ENCODE measurements at places on chromosomes 11 and 22. TPM values are rescaled to one million over a fixed set of nuclear protein-coding genes. Genes with fewer than 3 reads are reported as not detected.

The SMC1B gene
- 2.1 TPM for total RNA-seq

The OPCML gene
- total RNA-seq = not detected

The LRRC32 gene
- 12.1 TPM for total RNA-seq

The MFRP gene
- not detected for total RNA-seq

The SLC22A9 gene
- total RNA-seq = not detected

DNA sequence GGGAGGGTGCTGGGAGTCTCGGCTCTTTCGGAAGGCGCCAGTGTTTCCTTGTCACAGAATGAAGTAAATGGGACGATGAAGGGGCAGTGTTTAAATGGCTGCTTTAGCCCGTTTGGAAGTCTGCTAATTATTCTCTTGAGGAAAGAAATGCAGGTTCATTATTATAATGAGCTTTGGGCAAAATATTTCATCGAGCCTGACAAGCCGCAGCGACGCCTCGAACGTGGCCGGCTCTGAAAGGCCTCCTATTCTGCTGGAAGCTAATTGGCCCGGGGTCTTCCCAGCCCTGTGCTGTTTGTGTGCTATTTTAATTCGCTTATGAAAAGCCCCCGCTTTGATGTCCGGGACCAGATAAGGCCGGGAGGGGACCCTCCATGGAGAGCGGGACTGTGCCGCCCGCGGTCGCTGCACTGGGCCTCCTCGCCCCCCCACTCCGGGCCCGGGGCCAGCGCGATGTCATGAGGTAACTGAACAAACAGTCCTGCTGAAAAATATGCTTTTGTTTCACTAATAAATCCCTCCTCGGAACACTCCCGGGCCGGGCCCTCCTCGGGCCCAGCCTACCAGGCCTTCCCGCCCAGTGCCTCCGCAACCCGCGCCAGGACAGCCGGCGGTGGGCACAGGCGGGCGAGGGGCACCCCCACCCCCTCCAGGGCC, 78.4 kb downstream of the CDKN1C start:
- no peak for DNase-seq

GRCh38 chr11:3002871-3003270, 10.7 kb upstream of the NAP1L4 start:
- DNase-seq = no peak

DNA sequence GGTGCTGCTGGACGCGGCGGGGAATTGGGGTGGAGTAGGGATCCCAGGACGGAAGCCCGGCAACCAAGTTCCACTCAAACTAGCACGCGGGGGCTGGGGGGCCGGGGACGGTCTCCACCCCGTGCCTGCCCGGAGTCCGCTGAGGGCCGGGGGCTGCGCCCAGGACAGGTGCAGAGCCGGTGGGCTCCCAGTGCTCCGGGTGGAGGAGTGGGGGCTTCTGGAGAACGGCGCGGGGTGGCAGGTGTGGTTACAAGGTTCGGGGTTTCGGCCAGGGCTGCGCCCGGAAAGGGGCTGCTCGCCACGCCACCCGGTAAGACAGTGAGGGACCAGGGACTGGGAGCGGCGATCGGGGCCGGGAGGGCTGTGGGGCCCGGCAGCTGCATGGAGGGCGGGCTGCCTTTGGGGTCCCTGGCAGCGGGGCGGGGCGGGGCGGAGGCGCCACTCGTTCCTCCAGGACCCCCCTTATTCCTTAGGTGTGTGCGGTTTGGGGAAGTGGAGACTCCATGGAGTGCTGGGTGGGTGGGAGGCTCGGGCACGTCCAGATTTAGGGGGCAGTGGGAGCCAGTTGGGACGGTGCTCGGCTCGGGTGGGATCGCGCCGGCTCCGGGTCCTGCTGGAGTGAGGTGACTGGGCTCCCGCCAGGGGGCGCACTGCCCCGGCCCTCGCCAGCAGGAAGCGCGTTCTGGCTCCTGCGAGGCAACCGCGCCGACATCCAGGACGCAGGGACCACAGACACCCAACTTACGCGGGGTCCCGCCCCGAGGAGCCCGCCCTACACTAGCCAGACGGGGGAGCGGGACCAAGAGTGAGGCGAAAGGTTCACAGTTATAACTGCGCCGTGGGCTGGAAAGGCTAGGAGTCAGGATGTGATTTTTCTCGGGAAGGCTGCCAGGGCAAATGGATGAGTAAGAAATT, 868 bp downstream of the TSPAN18 start:
- peak; percentile 84 for DNase-seq

GRCh38 chr11:108913204-108913603, 248.3 kb downstream of the DDX10 start:
- no peak for DNase-seq

DNA sequence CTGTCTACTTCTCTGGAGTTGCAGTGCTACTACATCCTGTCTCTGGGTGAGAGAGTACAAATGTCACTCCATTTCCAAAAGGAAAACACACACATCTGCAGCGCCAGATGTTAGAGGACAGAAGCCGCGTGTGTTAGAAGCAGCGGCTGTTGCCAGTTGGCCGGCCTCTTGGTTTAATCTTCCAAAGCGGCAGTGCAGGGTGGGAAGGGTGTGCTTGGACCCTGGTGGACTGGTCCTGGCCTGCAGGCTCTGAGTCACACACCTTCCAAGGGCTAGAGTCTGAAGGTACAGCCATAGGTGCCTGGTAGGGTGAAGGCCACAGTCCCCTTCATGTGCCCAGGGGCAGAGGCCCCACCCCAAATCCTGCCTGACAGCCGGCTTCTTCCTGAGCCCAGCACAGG, 99.8 kb downstream of the CTTN start:
- DNase-seq = no peak

- DNase-seq = no peak
These were observed 198.2 kb downstream of the SNX19 start for GRCh38 chr11:130718120-130718519.

- no peak for DNase-seq
These were observed 9.7 kb upstream of the TCF20 start for GRCh38 chr22:42280140-42280539.
